Cardiac muscle cell (in vitro differentiated cells and primary cell): ENCODE measurements at places on chromosomes 6 and 20. TPM values are rescaled to one million over a fixed set of nuclear protein-coding genes. Genes with fewer than 3 reads are reported as not detected.
A peak's percentile ranks its signal among the peaks of the same experiment; 100 is the strongest.

DNA sequence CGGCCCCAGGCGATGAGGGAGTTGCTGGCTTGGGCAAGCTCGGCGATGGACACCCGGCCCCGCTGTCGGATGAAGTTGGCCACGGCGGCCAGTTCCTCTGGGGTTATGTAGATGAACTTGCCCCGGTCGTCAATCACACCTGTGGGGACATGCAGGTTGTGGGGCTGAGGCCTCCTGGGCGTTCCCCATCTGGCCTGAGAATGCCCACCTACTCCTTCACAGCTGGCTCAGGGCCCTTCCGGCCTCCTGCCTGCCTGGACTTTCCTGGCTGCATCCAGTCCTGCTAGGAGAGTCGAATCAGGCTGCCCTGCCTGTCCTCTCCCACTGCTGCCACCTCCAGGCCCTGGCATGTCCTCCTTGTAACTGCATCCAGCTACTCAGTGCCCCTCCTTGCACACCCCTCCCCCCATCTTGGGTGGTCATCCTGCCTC is 13.8 kb downstream of the DDRGK1 start:
- DNase-seq, result no peak

Gene KIF6
- 1.7 and 2.9 TPM in 2 replicates for polyA plus RNA-seq

Gene SLC22A1
- not detected in 2 replicates for polyA plus RNA-seq

GRCh38 chr6:10617008-10617696 is 77.3 kb downstream of the C6orf52 start:
- DNase-seq, result no peak

Gene OVOL2
- polyA plus RNA-seq, result not detected in 2 replicates

GRCh38 chr6:166691199-166691598 is 64.1 kb upstream of the RPS6KA2 start:
- peak; percentile 84 for DNase-seq

DNA sequence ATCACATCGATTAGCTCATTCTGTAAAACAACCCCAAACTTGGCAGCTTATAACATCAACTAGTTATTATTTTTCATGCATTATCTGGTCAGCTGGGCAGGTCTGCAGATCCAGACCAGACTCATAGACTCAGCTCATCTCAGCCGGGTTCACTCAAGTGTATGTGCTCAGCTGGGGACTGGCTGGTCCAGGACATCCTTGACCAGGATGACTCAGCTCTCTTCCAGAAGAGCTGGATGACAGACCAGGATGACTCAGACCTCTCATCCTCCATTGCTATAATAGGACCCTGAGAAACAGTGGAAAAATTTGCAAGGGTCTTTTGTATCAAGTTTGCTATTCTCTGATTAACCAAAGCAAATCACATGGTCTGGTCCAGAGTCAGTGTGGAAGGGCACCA is 312.5 kb upstream of the PLCB4 start:
- peak; percentile 69 for DNase-seq

DNA sequence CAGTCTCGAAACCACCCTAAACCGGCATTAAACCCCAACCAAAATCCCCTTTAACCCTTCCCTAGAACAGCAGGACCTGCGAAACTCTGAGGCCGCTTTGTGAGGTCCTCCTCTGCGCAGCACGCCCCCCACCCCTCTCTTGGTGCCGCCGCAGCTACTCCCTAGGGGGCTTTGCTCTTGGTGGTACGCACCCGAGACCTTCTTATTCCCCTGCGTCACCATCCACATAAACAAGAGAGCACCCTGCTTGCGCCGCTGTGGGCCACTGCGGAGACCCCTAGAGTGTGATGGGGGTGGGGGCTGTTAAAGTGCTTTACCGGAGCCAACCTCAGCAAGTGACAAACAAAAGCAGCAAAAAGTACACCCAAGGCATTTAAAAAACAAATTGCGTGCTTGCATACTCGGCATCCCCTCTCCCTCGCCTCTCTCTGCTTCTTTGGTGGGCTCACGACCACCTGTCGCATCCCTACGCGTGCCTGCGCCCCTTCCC is 502 bp upstream of the GNAS start:
- DNase-seq, result no peak
